Right forelimb (tissue), 1 donor: ENCODE measurements at places on chromosomes 1 and 21.

GRCh38 chr1:37128091-37128490 is 93.8 kb upstream of the GRIK3 start:
- no peak for DNase-seq

DNA sequence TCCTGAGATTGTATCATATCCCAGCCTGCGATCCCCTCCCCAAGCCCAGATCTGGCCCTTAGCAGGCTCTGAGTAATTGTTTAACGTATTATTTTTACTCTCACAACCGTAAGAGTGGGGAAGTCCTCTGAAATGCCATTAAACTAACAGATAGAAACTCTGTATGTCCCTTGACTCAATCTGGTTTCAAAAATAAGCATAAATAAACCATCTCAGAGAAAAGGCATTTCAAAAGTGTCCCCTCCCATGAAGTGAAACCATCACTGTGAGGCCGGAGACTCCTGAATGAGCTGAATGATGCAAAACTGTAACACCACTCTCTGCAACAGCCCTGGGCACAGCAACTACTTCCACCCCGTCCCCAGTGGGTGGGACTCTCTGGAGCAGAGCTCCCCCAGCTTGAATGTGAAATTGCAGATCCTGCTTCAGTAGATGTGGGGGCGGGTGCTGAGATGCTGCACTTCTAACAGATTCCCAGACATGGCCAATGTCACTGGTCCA is 104.1 kb downstream of the SYF2 start:
- no peak for DNase-seq

GRCh38 chr1:20480951-20481617 is 4.9 kb downstream of the CAMK2N1 start:
- no peak for DNase-seq

- DNase-seq = no peak
Measured at GRCh38 chr1:151621351-151621750, 9.5 kb downstream of the SNX27 start.

- DNase-seq = no peak
Measured at GRCh38 chr1:77639056-77639455, 43.4 kb downstream of the ZZZ3 start.

GRCh38 chr1:167663002-167663772 is 33.2 kb downstream of the RCSD1 start:
- DNase-seq = no peak

DNA sequence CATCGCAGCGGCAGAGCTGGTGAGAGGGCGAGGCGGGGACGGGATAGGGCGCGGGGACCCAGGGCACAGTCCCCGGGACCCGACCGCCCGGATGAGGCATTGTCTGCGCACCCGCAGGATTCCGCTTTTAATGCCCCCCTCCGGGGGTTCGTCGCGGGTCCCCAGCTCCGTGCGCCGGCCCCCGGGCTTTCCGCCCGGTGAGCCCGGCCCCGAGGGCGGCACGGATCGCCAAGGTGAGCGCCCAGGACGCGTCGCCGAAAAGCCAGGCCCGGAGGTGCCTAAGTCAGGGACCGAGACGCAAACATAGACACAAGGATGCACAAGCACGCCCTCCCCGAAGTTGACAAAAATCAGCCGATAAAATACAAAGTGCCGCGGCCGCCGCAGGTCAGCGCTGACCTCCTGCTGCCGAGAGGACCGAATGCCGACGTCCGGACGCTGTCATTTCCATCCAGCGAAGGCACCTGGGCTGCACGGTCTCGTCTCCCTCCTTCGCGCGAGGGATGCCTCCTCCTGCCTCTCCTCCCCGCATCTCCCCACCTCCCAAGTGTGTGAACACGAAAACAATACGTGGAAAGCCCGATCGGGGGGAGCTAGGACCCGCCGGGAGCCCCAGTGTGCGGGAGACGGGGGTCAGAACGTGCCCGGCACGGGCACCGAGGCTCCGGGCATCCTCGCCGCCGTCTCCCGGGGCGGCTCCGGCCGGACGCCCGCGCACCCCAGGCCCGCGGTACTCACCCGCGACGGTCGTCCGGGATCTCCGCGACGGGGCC is 101.1 kb upstream of the SOD1 start:
- DNase-seq = no peak

- DNase-seq = no peak
Measured at GRCh38 chr1:155932081-155932480, 2.1 kb downstream of the KHDC4 start.

DNA sequence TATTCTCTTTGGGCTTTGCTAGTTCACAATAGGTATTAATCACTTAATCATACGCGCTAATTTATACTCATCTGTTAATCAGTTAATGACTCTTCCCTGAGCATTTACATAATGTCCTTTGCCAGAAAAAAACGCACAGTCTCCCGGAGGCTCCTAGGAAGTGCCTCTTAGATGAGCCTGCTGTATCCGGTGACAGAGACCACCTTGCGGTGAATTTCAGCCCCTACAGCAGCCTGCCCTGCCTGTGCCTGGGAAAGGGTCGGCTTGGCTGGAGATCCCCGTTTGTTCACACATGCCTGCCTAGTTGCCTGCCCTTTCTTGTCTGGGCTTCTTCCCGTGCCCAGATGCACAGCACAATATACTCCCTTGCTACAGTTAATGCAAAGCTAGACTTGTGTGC is 152.9 kb downstream of the ZBTB18 start:
- no peak for DNase-seq

DNA sequence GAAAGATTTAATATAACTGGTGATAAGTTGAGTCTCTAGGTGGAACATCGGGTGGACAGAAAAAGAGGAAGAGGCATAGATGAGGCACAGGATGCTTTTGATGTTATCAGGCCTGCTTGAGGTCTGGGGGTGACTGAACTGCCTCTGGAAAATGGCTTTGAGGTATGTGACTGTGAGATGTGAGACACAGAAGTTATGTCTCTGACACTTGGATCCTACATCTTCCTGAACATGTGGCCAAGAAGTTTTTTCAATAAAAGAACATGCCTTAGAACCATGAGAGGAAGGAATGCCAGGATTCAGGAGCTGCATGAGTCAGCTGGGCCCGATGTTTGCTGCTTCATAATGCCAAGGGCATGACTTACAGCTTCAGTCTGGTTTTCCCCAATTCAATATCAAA is 11.5 kb upstream of the AIM2 start:
- no peak for DNase-seq

GRCh38 chr1:182297335-182297734 is 94.3 kb downstream of the GLUL start:
- DNase-seq = no peak

- no peak for DNase-seq
Measured at GRCh38 chr1:154478013-154478412, 24.0 kb upstream of the TDRD10 start.

- DNase-seq = no peak
Measured at GRCh38 chr21:34912022-34912945, 136.8 kb downstream of the RUNX1 start.

DNA sequence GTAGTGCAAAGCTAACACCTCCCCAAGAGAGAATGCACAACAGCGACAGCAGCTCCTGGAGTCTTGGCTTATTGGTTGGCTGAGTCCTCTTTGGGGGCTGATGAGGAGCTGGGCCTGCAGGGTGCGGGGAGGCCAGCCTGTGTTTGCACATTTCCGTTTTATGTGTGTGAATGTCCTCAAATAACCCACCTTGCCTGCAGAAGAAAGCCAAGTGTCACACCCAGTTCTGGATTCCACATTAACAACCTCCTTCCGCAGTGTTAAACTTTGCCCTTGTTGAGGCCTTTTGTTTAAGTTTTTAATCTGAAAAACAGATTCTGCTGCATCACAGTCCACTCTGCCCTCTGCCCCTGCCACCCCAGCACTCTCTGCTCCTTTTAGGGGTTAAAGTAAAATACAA is 274.5 kb downstream of the TM2D1 start:
- DNase-seq = no peak

DNA sequence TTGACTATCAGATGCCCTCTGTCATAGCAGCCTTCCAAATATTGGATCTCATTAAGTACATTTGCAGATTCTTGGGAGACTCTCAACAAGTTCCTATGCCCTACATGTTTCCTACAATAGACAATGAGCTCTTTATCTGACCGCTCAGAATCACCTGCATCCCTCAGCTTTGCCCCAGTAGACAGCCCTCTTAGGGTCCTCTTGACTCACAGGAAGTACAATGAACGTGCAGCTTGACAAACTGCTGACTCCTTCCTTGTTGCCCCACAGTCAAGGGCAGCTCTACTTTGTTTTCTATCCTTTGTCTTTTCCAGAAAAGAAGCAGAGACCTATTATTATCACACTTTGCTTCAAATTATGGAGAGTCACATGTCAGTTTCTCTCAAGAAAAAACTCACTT is 27.6 kb downstream of the SLC44A5 start:
- no peak for DNase-seq

GRCh38 chr1:153548722-153549688 is at the start of gene S100A3:
S100A3 (minus strand) TSS chr1:153549258; CDS start chr1:153548485, 773 bp downstream.
- DNase-seq = no peak

GRCh38 chr1:2276803-2277580 is 48.9 kb downstream of the SKI start:
- DNase-seq = no peak

DNA sequence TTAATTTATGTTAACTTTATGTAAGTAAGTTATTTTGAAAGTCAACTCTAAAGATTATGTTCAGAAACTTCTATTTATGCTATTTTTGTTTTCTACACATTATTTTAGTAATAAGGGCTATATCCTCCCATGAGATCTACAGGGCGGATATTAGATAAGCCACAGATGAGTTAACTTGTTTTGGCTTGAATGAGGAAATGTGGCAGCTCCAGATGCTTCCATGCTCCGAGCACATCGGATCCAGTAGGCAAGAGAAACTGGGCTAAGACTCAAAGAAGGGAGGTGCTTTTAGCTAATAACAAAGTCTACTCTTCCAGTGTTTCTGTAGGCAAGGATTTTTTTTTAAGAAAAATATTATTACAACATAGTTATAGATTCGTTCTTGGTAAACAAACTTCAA is 20.0 kb upstream of the LAMC1 start:
- DNase-seq = no peak

GRCh38 chr1:169858467-169858866 is 35.2 kb downstream of the SCYL3 start:
- no peak for DNase-seq

DNA sequence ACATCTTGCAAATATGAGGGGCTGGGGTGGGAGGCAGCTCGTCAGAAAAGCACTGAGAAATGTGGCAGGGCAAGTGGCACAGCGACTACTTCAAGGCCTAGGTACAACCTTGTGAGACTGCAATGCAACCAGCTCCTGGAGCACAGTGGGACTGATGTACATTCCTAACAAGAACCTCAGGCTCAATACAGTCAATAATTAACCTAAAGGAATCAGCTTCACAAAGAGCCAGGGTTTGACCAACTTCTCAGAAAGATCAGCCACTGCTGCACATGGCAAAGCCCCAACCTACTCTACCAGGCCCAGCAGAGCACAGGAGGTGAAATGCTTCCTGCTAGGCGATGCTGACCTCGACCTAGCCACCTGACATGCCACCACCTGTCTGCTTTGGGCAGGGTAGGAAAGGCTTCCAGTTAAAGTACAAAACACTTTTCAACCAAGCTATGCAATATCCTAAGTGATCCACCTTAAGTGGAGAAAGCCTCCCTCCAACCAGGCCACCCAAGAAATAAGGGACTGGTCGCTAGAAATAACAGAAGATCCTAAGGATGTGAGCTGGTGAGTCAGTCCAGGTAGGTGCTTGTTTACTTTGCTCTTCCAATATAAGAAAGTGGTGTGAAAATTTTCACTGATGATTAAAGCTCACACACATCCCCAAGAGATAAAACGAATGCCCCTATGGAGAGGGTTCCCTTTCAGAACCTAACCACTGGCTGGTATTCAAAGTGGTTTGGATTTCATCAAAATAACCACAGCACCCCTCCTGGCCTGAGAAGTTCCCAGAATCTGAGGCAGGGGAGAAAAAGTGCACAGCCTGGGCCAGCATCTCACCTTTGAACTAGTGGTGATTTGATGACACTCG is 2.1 kb downstream of the RIPK4 start:
- no peak for DNase-seq

DNA sequence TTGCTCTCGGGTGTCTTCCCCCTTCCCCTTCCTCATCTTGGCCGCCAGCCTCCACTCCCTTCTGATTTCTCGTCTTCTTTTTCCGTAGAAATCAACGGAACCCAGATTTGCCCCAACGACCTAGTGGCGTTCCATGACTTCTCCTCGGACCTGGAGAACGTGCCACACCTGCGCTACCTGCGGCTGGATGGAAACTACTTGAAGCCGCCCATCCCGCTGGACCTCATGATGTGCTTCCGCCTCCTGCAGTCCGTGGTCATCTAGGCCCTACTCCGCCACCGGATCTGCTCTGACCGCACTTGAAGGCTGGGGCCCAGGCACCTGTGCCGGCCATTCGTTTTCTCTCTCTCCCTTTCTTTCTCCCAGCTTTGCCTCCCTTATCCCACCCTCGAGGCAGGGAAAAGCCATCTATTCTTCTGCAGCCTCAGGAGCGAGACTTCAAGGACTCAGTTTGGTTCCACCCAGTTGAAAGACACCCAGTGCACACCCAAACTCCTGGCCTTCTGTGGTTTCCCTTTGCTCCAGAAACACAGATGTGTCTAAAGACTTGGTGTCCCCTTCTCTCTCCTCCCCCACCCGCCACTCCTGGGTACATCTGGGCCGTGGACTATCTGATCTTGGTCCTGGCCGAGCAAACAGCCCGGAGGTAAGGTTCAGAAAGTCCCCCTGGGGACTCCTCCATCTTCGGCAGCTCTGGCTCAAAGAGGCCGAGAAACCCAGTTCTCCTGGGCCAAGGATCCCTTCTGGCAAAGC is 7.2 kb upstream of the OPTC start:
- no peak for DNase-seq

DNA sequence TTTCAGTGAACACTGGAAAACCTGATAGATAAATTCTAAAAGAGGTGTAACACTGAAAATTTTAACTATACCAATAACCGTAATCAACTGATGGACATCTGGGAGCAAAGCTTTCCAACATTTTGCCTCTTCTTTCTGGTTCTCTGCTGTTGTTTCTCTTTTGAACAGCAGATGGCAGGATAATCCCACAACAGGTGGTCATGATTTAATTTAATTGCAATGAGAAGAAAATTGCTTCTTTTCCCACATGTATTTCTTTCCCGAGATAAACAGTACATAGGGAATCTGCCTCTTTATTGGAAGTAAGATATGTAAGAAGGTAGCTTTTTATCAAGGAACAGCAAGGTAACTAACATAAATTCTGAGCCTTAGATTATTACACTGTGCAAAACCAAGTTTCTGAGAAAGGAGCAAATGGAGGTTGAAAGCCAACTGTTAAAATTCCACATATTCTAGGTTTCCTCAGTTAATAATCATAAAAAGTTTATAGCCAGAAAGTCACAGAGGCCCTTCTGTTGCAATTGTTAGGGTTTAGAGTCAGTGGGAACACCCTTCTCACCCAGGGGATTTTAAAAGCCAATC is 72.9 kb downstream of the RPS6KA1 start:
- DNase-seq = no peak

- DNase-seq = no peak
Measured at GRCh38 chr1:22545141-22545540, 18.1 kb upstream of the EPHA8 start.

- no peak for DNase-seq
Measured at GRCh38 chr1:31272369-31272768, 24.2 kb downstream of the SNRNP40 start.

- no peak for DNase-seq
Measured at GRCh38 chr1:53303243-53303642, 24.6 kb downstream of the LRP8 start.

- DNase-seq = no peak
Measured at GRCh38 chr1:55231745-55232144, 16.6 kb upstream of the USP24 start.

GRCh38 chr1:15570861-15571260 is 14.0 kb downstream of the AGMAT start:
- no peak for DNase-seq
